Fibroblast of lung (primary cell): ENCODE measurements at places on chromosomes 16 and 17.

DNA sequence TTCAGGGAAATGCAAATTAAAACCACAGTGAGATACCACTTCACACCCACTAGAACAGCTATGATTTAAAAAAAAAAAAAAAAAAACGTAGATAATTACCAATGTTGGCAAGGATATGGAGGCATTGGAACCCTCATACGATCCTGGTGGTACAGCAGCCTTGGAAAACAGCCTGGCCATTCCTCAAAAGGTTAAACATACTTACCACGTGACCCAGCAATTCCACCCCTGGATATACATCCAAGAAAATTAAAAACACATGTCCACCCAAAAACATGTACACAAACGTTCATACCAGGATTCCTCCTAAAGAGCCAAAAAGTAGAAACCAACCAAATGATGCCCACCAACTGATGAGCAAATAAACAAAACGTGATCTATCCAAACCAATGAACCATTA is 68.1 kb downstream of the GAS7 start:
- peak; percentile 39 for DNase-seq

- DNase-seq = peak; percentile 63
These were observed 21.5 kb upstream of the PECAM1 start for GRCh38 chr17:64411999-64412771.

DNA sequence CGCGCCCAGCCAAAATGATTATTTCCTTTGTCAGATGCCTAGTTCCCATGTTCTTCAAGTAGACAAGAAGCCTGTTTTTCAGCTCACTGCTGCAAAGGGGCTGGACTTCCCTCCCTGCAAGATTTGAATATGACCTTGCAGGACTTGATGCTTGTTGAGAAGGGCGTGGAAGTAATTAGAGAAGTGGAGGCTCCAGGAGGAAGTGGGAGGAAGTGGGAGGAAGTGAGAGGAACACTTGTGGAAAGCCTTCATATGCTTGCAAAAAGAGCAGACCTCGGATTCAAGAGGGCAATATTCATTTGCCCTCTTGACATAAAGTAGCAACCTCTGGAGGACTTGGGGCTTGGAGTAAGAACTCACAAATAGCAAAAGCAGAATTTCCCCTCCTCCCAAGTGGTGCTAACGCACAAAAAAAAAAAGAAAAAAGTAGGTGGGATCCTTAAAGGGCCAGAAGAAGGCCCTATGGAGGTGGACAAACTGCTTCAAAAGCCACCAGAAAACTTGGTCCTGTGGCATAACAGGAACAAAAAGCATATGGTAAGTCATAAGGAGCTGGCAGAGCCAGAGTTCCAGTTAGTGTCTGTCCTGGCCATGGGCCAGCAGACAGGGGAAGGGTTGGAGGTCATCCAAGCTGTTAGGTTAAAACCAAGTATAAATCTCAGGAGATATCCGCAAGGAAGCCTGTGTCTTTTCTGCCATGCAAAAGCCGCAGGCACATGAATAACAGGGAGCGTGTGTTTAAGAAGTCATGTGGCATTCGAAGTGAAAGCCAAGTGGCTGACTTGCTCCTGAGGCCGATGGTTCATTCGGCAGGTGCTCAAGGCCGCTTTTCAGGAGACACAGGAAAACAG is 20.6 kb upstream of the PRKAR1A start:
- no peak for DNase-seq

- no peak for DNase-seq
These were observed 23.0 kb downstream of the MAP2K6 start for GRCh38 chr17:69437475-69437874.

DNA sequence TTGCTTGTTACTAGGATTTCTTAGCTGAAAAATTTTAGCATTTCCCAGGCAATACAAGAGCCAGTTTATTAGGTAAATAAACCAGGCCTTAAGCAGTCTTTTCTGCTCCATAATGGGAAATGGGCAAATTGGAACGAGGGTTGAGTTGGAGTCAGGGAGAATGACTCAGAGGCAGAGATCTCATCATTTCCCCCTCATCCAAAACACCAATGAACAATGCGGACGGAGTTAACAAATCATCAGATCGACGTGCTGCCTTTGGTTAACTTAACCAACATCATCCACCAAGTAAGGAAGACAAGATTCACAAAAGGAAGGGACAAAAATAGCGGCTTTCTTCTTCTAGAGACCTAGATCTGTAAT is 243.5 kb downstream of the STX8 start:
- DNase-seq = peak; percentile 78

- DNase-seq = no peak
These were observed 31.1 kb upstream of the SLC47A1 start for GRCh38 chr17:19502517-19502916.

- no peak for DNase-seq
These were observed 75.5 kb downstream of the SOCS1 start for GRCh38 chr16:11180489-11180888.

DNA sequence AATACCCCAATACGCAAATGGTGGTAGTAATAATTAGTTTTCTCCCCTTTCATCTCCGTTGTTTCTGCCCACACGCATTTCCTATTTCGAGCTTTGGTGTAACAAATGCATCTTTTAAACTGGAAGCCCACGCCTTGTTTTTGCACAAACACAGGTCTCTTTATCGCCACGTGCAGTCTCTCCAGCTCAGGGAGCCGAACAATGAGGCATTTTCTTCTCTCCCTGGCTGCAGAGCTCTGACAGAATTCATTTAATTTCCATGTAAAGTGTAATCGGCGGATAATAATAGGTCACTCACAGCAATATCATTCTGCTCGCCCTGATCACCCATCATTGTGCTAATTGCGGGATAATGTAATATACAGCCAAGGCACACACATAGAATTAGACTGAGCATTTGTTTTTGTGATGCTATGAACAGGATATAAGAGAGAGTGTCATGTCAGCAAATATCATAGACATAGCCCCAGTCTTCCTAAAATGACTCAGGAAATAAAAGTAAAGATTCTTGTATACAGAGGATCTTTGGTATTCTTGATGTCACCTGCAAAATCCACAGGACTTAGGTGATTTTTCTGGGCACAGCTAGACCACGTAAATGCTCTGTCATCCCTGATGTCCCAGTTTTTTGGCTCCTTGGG is 452.6 kb upstream of the CDH11 start:
- no peak for DNase-seq

GRCh38 chr16:56463153-56463552 is 11.8 kb downstream of the OGFOD1 start:
- DNase-seq = no peak

DNA sequence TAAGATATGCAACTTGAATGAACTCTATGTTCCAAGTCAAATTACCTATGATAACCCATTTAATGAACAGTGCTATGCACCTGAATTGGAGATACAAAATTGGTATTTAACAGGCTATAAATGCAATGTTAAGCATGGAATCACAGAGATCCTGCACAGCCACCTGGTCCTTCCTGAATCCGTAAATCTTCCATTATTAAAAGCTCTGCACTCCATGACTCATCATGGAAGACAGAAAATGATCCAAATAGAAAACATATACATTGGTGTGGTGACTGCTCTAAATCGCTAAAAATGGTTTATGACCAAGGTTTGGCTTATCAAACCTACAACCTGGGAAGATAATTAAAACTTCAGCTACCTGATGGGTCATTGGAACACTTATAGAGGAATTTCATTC is 45.3 kb downstream of the GLG1 start:
- no peak for DNase-seq

DNA sequence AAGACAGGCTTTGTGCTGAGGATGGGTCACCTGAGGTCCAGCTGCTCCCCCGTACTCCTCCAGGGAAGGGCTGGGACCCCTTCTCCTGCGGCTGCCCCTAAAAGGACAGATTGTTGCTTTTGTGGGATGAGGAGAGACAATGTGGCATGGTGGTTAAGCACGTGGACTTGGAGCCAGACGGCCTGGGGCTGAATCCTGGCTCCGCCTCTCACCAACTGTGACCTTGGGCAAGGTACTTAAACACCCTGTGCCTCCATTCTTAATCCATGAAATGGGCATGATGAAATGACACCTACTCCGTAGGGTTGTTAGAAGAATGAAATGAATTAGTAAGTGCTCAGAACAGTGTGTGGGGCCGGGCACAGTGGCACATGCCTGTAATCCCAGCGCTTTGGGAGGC is 39.6 kb upstream of the PLCG2 start:
- DNase-seq = no peak

GRCh38 chr16:86685076-86685475 is 106.7 kb downstream of the FOXL1 start:
- DNase-seq = no peak

- DNase-seq = no peak
These were observed 19.0 kb downstream of the CCDC57 start for GRCh38 chr17:82193520-82194220.

DNA sequence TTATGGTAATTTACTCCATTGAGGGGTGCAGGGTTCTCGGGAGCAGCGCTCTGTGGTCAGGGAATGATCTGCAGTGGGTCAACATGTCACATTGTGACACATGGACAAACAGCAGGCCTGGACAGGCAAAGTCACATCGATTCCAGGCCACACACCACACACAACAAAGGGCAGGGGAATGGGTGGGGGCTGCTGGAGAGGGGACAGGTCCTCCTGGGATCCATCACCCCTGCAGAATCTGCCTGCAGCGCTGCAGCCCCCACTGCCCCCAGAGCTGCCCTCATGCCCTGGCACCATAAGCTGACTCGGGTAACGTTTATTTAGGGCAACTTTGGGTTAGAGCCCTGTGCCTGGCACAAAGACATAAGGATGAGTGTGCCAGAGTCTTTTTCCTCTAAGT is 9.1 kb downstream of the PEMT start:
- DNase-seq = no peak
